ENCODE measurements at places on chromosomes 2 and 18. TPM values are rescaled to one million over a fixed set of nuclear protein-coding genes. Genes with fewer than 3 reads are reported as not detected.
A peak's percentile ranks its signal among the peaks of the same experiment; 100 is the strongest.

GRCh38 chr2:64751286-64752260 lies 97.9 kb upstream of the SERTAD2 start:
- peak; percentile 99 for DNase-seq

Gene DLGAP1
- total RNA-seq, result 93.8 TPM

Gene HOXD4
- 11.5 TPM for total RNA-seq

DNA sequence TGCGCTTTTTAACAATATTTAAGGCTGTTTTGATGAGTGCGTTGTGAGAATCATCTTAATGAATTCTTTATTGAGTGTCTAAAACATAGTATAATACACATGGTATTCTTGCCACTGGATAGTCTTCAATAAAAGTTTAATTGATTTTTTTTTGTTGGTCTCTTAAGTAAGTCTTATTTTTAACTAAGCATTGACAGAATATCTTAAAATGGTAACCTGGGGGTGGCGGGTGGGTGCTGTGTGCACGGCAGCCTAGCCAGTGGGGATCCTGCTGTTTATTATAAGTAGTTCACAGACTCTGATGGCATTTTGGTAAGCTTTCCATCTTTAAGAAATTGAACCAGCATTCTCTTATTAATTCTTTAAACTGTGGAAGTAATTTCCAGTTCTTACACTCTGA lies 6.0 kb downstream of the SOX11 start:
- DNase-seq, result no peak

- no peak for DNase-seq
Observed at GRCh38 chr18:25334588-25334987, 17.4 kb downstream of the ZNF521 start.
